ENCODE measurements at places on chromosomes 7 and 10.
A peak's percentile ranks its signal among the peaks of the same experiment; 100 is the strongest.

- no peak for DNase-seq
These were observed 640.8 kb downstream of the XPNPEP1 start for GRCh38 chr10:109282510-109282909.

DNA sequence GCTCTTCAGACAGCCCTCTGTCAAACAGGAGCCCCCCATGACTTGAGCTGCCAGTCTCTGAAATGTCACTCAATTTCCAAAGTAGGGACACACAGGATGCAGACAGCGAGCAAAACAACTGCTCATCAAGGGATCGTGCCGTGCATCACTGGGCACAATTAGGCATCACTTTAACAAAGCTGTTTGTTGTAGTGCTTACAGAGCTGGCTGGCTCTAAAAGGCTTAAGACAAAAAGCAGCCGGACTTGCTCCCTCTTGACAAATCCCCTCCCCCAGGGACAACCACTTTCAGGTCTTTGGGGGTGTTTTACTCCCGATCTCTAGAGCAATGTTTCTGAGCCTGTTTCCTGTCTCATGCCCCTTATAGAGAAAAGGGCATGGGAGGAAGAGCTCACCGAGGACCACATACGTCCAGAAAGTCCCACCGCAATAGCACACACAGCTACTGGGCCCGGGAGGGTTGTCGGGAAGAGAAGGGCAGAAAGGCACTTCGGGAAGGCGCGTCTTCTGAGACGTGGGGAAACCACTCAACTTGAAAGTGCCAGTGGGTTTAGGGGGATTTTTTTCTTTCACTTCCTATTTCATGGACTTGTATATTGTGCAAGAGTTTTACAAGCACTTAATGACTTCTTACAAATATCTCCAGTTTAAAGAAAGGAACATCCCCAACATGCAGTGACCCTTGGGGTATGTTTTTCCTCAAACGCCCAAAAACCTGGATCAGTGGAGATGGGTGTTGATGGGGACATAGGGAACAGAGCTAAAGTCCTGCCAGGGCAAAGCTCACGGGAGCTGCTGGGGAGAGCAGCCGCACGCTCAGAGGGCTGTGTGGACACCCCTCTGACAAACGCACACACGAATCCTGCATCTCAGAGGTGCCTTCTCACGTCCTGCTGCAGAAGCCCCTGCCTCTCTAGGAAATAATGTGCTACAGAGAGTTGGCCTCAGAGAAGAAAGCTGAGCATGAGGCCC lies 27.1 kb downstream of the LRRC20 start:
- DNase-seq: no peak

DNA sequence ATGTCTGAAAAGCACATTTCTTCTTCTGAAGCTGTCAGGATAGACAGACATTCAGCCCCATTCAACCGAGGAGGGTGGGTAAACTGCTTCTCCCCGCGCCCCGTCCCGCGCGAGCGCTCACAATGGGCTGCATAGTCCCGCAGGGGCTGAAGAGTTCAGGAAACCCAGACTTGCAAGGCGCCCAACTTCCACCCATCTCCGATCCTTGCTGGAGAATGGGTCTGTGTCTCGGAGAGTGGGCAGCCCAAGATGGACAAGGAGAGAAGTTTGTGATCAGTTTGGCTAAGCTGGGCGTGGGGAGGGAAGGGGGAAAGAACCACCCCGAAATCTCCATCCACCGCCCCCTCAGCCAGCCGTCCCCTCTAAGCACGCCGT lies 686 bp downstream of the AASS start:
- DNase-seq: no peak

DNA sequence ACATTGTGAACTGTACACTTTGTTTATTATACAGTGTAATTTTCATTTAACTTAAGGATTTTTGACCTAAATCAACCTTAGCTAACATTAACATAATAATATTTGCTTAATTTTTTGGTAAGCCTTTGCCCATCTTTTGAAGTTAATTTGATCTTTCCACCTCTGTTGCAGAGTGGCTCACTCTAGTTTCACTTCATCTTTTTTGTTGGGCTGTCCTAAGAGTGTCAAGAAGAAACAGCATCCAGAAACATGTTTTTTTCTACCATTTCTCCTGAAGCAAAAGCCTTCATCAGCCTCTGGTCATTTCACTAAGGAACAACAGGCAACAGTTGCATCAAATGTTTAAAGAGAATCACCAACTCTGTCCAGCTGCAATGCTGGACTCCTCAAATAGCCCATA lies 824.7 kb downstream of the REEP3 start:
- no peak for DNase-seq

- DNase-seq: no peak
These were observed 397.2 kb downstream of the EXOC4 start for GRCh38 chr7:133650069-133650468.

- no peak for DNase-seq
These were observed 183.2 kb upstream of the ITGB1 start for GRCh38 chr10:33141251-33141650.

GRCh38 chr10:97540669-97541500 lies 31.7 kb upstream of the ANKRD2 start:
- DNase-seq: peak; percentile 33

- DNase-seq: no peak
These were observed 24.7 kb downstream of the DNAJB12 start for GRCh38 chr10:72330069-72330426.

- no peak for DNase-seq
These were observed 136.0 kb upstream of the CHST15 start for GRCh38 chr10:124229201-124229988.

DNA sequence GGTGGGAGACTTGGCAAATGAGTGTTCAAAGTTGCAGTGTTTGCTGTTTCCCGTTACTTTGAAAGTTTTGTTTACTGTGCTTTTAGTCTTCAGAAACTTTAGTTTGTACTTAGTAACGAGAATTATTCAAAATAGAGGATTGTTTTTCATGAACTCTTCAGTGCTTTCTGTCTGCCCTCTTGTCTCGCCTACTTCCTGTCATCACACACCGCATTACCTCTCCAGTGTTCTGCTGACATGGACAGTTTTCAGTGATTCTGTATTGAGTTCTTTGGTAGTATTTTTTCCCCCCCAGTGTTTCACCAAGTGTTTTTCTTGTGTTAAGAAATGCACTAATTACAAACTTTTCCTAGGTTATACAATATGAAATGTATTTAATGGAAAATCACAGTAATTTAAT lies 207.0 kb downstream of the MLLT10 start:
- DNase-seq: no peak

DNA sequence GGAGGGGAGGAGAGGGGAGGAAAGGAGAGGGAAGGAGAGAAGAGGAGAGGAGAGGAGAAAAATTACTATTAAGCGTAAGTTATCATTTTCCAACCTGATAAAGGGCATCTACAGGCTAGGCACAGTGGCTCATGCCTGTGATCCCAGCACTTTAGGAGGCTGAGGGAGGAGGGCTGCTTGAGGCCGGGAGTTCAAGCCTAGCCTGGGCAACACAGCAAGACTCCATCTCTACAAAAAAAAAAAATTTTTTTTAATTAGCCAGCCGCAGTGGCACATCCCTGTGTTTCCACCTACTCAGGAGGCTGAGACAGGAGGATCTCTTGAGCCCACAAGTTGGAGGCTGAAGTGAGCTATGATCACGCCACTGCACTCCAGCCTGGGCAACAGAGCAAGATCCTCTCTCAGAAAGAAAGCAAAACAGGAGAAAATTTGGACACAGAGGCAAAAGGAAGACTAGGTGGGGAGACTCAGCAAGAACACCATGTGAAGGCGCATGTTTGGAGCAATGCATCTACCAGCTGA lies 35.2 kb upstream of the GTF2I start:
- no peak for DNase-seq

GRCh38 chr7:12239806-12240205 lies 28.7 kb downstream of the TMEM106B start:
- no peak for DNase-seq

DNA sequence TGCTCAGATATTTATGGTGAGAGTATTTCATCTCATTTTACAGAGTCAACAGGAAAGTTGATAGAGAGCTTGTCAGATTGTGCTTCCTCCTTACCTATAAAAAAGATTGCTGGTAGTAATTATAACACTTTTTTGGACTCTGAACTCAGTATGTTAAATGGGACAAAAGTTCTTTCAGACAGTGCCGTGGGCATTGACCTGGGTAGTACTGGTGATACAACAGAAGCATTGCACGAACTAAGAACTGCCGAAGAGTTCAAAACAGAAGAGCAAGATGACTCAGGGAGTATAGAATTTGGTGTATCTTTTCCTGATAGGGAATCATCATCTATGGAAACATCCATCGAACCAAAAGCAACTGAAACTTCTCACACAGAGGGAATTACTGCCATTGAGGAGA lies 58.6 kb downstream of the LOXL4 start:
- no peak for DNase-seq

GRCh38 chr7:68125168-68125567 lies 1128.5 kb downstream of the TYW1 start:
- no peak for DNase-seq

GRCh38 chr10:49613165-49613881 lies 514 bp upstream of the CHAT start:
- no peak for DNase-seq

- DNase-seq: no peak
These were observed 13.8 kb downstream of the BAIAP2L1 start for GRCh38 chr7:98387131-98387530.

DNA sequence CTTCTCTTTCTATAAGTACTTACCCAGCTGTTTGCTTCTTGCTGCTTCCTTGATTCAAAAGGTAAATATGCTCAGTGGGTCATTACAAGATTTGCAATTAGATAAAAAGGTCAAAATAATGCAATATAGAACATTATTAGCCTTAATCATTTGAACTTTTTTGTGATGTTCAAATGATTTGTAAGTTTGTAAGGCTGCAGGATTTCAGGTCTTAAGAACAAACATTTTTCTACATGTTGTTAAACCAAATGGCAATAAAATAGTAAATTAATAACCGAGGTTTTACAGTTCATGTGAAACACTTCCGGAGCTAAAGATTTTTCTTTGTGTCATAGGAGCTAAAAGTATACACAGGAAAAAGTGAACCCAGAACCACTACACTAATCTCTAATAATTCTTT lies 16.2 kb upstream of the SCIN start:
- no peak for DNase-seq

DNA sequence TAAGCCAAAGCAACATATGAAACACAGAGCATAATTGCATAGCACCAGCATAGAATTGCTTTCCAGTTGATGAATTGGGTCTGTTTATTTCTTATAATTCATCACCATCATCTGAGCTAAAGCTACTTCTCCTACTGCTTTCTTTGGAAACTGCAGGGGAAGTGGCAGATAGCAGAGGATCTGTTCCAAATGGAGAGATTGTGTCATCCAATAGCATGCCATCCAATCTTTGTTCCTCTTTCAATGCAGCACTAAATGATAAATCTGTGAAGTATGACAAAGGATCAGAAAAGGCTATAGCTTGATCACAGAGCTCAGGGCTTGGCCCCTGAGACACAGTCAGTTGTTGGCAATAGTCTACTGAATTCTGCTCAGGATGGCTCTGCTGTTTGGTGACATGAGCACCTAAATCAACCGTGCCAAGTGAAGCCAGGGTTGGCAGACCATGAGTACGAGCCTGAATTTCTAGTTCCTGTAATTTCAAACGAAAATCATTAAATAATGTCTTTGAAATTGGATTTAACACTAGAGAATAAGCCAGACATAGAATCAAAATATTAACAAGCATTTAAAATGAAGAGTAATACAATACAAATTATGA lies 90.0 kb downstream of the TFEC start:
- no peak for DNase-seq

DNA sequence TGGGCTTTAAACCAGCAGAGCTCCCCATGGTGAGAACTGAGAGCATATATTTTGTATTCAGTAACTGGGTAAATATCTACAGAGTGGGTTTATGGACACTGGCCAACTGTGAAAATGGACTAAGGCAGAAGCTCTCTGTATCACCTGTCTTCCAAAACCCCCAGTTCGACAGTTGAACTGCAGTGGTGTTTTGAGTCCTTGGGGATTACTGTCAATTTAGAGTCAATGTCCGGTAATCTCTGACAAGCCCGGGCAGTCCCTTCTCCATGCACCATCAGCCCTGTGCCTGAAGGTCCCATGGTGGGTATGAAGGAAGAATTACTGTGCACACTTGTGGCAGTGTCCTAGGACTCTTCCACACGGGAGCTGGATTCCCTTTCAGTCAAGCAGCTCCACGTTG lies 235.0 kb downstream of the CCSER2 start:
- DNase-seq: no peak

GRCh38 chr7:29019896-29020295 lies 61.8 kb upstream of the TRIL start:
- DNase-seq: peak; percentile 88

GRCh38 chr10:110759523-110759922 lies 112.2 kb upstream of the PDCD4 start:
- no peak for DNase-seq

DNA sequence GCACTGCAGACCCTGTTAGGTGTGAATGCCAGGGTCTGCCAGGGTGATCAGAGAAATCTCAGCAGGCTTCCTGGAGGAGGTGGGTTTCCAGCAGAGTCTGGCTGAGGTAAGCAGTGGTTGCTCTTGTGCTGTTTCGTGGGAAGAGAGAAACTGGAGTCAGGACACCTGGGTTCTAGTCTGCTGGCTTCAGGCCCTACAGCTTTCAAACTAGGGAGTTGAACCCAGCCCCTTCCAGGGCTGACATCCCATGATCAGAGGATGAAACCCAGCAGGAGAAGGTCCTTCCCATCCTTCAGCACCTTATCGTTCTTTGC lies 116.8 kb downstream of the CDH23 start:
- DNase-seq: no peak

GRCh38 chr7:159094023-159094740 lies 50.5 kb downstream of the VIPR2 start:
- DNase-seq: no peak

GRCh38 chr10:129851941-129852640 lies 112.0 kb downstream of the EBF3 start:
- no peak for DNase-seq

- no peak for DNase-seq
These were observed 23.2 kb downstream of the COL1A2 start for GRCh38 chr7:94417901-94418300.

DNA sequence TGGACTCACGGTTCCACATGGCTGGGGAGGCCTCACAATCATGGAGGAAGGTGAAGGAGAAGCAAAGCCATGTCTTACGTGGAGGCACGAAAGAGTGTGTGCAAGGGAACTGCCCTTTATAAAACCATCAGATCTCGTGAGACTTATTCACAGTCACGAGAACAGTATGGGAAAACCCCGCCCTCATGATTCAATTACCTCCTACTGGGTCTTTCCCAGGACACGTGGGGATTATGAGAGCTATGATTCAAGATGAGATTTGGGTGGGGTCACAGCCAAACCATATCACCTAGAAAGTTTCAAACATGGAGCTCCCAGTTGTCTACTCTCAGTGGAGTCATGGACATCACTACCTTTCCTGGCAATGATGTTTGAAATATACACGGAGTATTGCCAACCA lies 49.6 kb downstream of the CYCS start:
- DNase-seq: no peak

- no peak for DNase-seq
These were observed 68.1 kb upstream of the NPTX2 start for GRCh38 chr7:98548971-98549370.

- no peak for DNase-seq
These were observed 62.3 kb downstream of the TMEM26 start for GRCh38 chr10:61390851-61391250.
